ENCODE measurements at places on chromosomes 2 and 18.

GRCh38 chr2:96241227-96241626 lies 24.6 kb downstream of the TMEM127 start:
- no peak for DNase-seq

DNA sequence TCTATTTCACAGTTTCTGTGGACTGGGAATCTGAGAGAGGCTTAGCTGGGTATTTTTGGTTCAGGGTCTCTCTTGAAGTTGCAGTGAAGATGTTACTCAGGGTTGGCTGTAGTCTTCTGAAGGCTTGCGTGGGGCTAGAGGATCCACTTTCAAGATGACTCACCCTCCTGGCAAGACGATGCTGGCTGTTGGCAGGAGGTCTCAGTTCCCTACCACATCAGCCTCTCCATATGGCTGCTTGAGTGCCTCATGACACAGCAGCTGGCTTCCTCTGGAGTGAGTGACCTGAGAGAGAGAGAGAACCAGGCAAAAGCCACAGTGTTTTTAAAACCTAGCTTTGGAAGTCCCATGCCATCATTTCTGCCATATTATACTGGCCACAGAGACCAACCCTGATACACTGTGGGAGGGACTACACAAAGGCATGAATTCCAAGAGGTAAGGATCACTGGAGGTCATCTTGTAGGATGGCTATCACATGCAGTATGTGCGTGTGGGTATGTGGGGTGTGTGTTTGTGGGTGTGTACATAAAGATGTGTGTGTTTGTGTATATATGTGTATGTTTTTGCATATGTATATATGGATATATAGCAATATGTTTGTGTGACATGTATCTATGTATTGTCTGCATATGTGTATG lies 25.1 kb downstream of the DNPEP start:
- DNase-seq: peak; percentile 99

- no peak for DNase-seq
Observed at GRCh38 chr18:48544116-48544515, 5.3 kb downstream of the CTIF start.

DNA sequence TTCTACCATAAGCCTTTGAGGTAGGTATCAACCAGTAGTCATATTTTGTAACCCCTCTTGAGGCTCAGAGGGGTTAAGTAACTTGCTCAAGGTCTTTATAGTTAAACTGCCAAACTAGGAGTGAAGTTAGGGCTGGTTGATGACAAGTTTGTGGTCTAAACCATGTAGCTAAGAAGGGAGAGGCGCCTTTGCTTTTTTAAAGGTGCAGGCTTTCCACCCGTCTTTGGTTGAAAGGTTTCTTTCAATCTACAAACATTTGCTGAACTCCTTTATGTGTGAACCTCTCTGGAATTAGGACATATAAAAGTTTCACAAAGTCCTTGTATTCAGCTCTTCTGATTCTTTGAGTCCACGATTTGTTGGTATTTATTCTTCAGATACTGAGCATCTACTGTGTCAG lies 2.4 kb upstream of the MTA3 start:
- peak; percentile 16 for DNase-seq

DNA sequence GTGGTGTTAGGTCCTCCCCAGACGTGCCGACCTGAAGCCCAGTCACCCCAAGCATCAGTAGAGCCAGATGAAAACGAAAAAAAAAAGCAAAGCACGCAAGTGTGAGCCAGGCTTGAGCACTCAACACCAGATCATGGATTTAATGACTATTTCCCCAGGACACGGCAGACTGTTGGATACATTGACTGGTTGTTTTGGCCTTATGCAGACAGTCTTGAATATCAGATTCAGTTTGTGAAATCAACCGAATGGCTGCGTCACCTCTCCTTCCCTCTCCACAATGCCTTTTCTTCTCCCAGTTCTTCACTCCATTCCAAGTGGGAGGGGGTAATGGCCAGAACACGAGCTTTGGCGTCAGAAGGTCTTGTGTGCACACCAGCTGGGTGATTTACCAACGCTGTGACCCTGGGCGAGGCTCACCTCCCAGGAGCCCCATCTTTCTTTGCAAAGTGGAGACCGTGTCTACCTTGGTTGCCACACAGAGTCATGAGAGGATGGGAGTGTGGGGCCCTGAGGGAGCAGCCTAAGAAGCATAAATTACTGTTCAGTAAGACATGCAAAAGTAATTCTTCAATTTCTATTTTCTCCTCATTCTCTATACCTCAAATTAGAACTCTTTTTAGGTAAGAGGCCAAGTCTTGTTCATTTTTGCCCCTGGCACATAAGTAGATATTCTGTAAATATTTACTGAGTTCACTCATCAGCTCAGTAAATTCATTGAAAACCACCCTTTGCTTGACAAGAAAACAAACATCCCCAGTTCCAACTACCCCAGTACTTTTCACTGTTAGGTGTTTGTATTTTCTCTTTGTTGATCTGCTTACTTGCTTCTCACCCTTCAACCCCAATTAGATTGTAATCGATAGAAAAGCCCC lies 181.1 kb upstream of the COPS8 start:
- DNase-seq: no peak

DNA sequence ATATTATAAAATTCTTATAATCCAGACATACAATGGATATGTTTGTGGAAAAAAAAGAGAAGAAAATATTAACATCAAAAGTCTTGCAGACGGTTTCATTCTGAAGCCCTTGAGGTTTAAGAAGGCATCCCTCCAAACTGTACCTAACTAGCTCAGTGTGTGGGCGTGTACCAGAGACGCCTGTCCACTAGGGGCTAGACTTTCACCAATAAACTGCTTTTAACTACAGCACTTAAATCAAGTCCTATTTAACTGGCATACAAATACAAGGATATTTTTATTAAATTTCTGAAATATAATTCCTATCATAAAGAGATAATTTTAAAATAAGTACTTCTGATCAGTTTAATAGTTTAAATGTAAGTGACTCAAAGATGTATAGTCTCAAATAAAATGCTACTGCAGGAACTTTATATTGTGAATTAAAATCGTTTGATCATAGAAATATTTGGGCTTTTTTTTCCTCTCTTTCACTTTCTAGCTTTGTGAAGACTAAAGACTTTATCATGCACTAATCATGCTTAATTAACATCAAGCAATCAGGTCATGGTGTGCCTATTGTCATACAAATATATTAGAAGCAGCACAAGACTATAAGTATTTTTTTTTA lies 437.7 kb downstream of the SATB2 start:
- DNase-seq: peak; percentile 8

GRCh38 chr2:237345411-237345810 lies 68.6 kb downstream of the COL6A3 start:
- no peak for DNase-seq

GRCh38 chr2:193502363-193503035 lies 1307.8 kb upstream of the TMEFF2 start:
- no peak for DNase-seq

DNA sequence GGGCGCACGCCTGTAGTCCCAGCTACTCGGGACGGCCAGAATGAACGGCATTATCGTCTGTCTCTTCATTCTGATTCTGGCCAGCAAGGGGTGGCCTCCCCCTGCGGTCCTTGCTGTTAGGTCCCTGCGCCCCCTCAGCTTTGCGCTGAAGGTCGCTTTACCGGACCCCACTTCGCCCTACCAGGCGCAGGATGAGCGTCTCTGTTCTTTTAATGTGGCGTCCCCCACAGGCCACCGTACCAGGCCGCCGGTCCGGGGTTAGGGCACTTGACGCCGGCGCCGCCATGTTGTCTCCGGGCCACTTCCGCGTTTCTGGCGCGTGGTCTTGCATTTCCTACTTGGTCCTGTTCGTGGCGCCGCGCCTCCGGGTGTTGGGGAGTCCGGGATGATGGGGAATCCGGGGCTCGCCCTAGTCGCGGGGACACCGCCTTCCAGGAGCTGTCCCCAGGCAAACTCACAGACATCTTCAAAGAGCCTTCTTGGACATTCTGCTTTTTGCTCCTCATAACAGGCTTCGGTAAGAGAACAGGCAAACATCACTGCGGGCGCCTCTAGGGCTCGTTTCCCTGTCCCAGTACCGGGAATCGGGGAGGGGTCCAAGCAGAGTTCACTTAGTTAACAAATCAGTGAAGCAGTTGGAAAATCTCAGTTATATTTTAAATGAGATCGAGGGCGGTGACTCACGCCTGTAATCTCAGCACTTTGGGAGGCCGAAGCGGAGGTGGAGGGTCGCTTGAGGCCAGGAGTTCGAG lies 8.5 kb upstream of the NARS1 start:
- peak; percentile 91 for DNase-seq

GRCh38 chr2:16726577-16726976 lies 60.9 kb upstream of the CYRIA start:
- DNase-seq: no peak

DNA sequence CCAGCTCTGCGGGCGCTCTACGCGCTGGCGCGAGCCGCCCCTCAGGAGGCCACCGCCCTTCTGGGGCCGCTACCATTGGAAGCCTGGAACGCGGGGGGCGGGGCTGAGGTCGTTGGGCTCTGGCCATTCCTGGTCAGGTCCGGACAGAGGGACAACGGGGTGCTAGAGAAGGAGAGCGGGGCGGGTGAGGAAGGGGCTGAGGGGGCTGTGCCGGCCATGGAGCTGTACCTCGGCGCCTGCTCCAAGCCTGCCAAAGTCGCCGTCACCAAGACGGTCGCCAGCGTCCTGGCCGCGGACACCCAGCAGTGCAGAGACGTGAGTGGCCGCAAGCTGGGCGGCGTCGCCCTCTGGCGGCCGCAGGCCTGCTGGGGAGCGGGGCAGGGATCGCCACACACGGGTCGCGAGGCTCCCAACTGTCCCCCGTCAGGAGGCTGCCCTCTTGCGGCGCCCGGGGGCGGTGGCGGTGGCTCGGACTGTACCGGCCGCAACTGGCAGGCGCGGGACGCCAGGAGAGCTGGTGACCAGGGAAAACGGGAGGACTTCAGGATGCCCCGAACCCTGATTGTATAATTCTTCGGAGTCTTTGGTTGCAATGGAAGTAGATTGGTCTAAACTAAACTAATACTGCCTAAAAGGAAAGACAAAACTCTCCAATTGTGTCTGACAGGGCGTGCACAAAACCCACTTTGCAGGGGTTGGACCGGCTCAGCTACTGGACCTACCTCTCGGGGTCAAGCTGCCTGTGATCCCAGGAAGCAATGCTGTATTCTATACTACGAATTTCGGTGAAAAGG lies at the start of gene FSIP2:
Gene FSIP2 (plus strand): TSS at position 126 of the 794 bp plus-strand sequence. CDS start 91 bp downstream, at position 217.
- DNase-seq: no peak

GRCh38 chr2:182426082-182426917 lies 536 bp downstream of the PDE1A start:
- peak; percentile 16 for DNase-seq

DNA sequence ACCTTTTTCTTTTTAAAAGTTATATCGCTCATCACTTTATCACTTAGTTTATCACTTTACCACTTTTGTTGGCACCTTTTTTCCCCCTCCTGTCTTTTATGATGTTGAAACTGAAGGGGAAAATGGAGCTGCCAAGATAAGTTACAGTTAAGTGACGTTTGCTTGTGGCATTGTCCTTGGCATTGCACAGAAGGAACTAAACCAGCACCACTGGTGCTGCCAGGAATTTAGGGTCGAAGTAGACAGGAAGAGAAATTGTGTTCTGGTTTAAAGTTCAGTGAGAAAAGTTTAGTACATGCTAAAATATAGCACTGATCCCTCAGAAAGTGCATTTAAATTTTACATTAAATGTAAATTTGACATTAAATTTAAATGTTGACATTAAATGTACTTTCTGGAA lies 49.9 kb downstream of the MYO1B start:
- no peak for DNase-seq

DNA sequence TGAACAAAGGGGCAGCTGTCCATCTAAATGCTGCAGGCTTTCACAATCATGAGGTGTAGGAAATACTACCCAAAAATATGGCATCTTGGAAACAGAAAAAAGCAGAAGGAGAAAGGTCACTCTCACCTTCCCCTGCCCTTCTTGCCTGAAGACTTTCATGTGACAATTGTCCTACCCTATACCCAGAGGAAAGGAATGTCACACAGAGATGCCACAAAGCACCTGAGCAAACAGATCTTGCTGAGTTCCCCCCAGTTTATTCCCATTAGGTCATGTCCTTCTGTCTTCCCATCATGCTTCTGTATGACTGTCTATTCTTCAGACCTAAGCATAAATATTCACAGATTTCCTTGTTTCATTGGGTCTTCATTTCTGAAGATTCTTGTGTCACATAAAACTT lies 116.6 kb upstream of the MSH6 start:
- DNase-seq: no peak

- DNase-seq: no peak
Observed at GRCh38 chr18:227374-227773, 40.5 kb downstream of the THOC1 start.

DNA sequence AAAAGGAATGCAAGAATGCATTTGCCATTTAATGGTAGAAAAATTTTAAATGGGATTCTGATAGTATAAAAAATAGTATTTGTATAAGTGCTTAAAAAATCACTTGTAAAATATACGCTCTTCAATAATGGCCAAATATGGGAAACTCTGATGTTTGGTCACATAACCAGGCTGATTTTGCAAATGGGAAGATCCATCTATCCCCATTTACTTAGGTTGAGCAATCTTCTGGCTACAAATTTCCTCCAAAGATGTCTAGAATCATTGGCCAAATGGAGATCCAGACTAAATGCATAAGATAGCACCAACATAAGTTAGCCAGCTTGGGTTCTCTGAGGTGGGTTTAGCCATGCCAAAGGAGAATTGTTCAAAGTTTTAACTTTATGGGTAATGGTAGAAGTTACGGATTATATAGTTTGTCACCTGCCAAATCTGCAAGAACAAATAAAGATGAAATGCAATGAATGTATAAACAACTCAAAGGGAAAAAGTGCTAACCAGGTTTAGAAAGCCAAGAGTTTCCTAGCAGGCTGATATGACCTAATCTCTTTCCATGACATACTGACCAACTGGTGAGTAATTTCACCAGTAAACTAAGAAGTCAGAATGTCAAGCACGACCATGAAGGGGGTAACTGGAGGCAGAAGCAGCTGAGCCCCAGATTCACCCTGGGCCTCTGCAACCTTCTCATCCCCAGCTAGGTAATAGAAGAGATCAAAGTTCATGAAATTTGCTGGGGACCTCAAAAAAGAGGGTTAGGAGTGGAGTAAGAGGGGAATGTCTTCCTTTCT lies 10.0 kb downstream of the RHOB start:
- no peak for DNase-seq
